ENCODE measurements at places on chromosomes 4 and X. TPM values are rescaled to one million over a fixed set of nuclear protein-coding genes. Genes with fewer than 3 reads are reported as not detected.

The TRMT2B gene
- total RNA-seq: 28.8 TPM

The NUP62CL gene
- total RNA-seq: 1.4 TPM

The FGF2 gene
- 0.10 TPM for total RNA-seq

The VEGFD gene
- not detected for total RNA-seq

- no peak for DNase-seq
- H3K4me3 ChIP-seq: no peak overlapping the region
- H3K27ac ChIP-seq: no peak overlapping the region
- H3K27me3 ChIP-seq: no peaks in the 10 kb centered on the region
Observed at GRCh38 chr4:95830651-95831050, 9.2 kb upstream of the PDHA2 start.

DNA sequence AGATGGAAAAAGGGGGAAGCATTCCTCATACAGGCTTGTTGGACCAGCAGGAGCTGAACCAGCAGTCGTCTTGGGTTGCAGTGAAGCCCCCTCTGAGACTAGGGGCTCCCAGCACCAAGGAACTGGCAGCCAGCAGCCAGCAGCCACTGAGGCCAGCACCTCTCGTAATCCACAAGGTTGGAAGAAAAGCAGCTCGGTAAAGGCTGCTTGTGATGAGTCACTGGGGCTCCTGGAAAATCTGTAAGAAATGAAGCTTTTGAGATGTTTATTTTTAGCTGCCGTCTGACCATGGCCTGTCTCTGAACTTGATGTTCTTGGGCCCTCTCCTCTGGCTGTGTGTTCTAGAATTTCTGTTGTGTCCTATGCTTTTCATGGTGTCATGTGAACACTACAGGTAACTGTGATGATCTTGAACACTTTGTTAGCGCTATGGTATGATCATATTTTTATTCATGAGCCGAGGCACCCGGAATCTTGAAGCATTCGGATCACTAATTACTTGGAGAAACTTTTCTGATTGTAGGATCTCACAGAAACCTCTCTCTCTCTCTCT lies 18.6 kb downstream of the CLCN4 start:
- no peak overlapping the region for H3K4me3 ChIP-seq
- H3K36me3 ChIP-seq: peaks cover 33% of the 10 kb centered on the region
- peaks cover 24% of the 10 kb centered on the region for H3K4me1 ChIP-seq
- DNase-seq: no peak
- no peak overlapping the region for H3K27ac ChIP-seq
- H3K27me3 ChIP-seq: no peaks in the 10 kb centered on the region

Measured in activated B cell treated with CpG ODN at 0.5 μM for 24 hours (primary cell).